GM23248 (cell line): ENCODE measurements at places on chromosomes 7 and 10.
A peak's percentile ranks its signal among the peaks of the same experiment; 100 is the strongest.

- DNase-seq: no peak
Observed at GRCh38 chr10:34875061-34875460, 60.0 kb upstream of the PARD3 start.

- no peak for DNase-seq
Observed at GRCh38 chr7:151388430-151388829, 21.4 kb downstream of the WDR86 start.

DNA sequence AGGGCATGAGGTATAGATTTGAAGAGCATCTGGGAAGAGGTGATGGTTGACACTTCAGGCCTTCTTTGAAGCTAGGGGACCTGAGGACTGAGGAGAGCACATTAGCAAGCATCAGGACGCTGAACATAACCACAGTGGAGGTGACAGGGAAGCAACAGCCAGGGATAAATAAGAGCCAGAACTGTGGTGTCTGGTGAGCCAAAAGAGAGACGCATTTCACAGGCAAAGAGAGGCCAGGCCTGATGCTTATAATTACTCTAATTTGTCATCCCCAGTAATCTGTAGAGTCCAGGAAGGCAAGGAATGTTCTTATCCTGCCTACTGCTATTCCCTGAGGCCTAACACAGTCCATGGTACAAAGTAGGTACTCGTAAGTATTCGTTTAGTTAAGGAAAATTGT lies 10.4 kb upstream of the FAS start:
- no peak for DNase-seq

DNA sequence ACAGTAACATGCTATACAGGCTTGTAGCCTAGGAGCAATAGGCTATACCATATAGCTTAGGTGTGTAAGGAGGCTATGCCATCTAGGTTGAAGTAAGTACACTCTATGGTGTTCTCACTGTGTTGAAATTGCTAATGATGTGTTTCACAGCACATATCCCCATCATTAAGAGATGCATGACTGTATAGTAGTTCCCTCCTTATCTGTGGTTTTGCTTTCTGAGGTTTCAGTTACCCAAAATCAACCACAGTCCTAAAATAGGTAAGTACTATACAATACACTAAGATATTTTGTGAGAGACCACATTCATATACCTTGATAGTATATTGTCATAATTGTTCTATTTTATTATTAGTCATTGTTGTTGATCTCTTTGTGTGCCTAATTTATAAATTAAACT lies 12.7 kb downstream of the FZD1 start:
- DNase-seq: no peak

DNA sequence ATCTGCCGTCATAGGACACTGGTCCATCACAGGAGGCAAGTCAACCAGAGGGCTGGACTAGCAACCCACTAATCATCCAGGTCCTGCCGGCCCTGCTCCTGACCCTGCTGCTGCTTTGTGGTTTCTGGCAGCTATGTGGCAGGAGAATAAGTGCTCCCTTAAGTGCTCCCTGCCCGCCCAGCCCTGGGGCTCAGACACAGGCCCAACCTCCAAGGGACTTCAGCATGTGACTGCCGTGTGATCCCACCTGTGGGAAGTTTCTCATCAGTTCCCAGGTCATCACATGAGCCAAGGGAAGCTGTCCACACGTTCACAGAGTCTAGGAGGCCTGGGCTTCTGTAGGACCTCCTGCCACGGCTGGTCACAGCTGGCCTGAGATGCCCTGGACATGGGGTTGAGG lies 34.2 kb upstream of the ZNF488 start:
- no peak for DNase-seq

GRCh38 chr10:129888784-129889616 lies 75.1 kb downstream of the EBF3 start:
- DNase-seq: peak; percentile 66

DNA sequence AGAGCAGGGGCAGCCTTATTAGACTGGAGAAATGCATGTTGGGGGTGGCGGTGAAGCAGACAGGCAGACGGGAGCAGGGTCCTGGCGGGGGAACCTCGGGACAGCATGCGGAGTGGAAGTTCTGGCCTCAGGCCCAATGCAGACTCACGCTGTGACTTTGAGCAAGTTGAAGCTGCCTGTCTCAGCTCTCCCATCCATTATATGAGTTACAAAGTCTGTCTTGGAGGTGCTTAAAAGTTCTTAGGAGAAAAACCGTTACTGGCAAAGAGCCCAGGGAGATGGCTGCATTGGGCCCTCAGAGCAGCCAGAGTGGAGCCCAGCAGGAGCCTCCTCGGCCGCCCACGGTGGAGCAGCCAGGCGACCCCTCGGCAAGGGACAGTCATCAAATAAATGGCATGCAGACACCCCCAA lies 509.5 kb downstream of the PLXNA4 start:
- DNase-seq: peak; percentile 65

DNA sequence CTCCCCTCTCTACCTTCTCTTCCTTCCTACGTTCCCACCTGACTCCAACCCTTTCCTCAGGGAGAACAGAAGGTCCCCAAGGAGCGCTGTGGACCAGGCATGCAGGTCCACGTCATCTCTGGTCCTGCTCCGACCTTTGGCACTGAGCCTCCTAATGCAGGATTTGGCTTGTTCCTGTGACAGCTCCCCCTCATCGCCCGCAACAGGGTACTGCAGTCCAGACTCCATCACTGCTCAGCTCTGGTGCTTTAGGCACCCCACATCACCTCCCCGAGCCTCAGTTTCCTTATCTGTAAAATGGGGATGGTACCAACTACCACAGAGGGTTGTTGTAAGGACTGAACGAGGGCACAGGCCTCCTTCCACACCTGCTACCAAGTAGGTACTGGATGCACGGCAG lies 54.6 kb downstream of the FHIP2A start:
- DNase-seq: no peak

DNA sequence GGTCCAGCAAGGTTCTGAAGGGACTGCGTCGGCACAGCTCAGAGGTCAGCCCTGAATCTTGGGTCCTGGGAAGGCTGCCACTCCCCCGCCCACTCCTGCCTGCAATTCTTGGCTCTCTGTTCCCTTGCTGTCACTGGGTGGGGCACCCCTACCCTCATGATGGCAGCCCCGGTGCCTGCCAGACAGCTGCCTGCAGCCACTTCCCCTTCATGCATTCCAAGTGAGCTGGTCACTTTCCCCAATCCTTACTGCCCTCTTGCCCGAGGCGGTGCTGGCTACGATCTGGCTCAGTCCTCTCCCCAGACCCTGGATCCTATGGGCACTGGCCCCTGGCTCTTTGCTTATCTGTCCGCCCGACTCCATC lies 14.2 kb downstream of the MYL10 start:
- peak; percentile 75 for DNase-seq

- DNase-seq: no peak
Observed at GRCh38 chr10:104875561-104875960, 234.5 kb downstream of the SORCS3 start.

DNA sequence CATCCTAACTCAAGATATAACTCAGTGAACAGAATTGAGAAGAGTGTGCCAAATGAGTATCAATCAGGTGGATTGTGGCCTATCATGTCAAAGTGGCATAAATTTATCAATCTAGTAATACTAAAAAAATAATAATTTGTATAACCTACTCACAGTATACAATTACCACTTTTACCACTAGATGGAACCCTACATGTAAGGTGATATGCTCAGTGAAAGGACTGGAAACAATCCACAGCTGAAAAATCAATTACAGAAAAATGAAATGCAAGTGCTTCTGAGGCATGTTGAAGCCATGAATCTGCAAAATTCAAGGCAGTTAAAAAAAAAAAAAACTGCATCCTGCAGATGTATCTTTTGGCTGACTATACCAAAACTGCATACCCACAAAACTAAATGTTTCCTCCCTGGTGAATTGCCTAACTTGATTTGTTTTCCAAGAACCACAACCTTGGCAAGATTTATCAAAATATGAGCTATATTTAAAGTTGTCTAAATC lies 13.9 kb downstream of the ARHGAP19 start:
- DNase-seq: peak; percentile 82

GRCh38 chr10:33669904-33670303 lies 335.4 kb upstream of the NRP1 start:
- no peak for DNase-seq

GRCh38 chr7:39678930-39679709 lies 55.7 kb downstream of the RALA start:
- DNase-seq: no peak

DNA sequence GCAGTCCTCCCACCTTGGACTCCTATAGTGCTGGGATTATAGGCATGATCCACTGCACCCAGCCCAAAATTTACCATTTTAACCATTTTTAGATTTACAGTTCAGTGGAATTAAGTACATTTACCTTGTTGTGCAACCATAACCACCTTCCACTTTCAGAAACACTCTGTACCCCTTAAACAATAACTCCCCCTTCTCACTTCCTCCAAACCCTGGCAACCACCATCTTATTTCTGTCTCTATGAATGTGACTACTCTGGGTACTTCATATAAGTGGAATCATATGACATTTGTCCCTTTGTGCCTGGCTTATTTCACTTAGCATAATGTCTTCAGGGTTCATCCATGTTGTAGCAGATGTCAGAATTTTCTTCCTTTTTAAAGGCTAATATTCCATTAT lies 33.6 kb downstream of the SUFU start:
- no peak for DNase-seq

DNA sequence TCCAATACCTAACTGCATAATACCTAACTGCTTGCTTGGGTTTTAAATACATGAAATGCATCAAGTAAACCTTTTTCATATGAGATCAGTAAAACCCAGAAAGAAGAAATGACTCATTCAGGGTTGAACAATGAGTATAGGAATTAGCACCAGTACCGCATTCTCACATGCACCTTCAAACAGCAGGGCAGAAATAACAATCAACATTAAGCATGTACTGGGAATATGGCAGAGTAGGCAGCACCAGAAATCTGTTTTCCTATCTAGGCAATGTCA lies 850.3 kb upstream of the SORCS1 start:
- no peak for DNase-seq

DNA sequence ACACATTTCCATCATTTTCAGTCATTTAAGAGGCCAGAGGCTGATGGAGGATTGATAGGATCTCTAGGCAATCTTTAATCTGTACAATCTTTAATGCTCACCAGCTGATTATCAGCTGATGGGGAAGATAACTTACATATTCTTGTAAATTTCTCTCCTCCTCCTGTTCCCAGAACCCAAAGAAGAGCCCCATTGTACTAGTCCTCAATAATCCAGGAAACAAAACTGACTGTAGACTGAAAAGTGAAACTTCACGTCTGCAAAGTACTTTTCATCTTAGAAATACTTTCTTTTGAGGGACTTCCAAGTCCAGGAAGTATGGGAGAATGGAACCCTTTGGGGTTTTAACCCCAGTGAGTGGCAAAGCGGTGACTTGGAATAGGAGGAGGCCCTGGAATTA lies 283.3 kb downstream of the FRMD4A start:
- peak; percentile 39 for DNase-seq

DNA sequence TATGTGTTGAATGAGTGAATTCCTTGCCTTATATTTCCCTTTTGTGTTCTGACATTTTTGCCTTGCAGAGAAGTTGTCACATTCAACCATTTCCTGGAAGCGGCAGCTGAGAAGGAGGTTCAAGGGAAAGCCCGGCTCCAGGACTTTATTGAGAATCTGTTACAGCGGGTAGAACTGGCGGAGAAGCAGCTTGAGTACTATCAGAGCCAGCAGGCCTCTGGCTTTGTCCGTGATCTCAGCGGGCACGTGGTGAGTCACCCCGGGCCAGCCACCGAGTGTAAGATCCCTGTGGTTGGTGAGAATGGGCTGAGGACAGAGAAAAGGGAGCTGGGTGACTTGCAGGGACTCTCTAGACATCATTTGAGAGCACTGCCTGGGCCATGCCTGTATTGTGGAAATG lies 14.2 kb downstream of the ZNF365 start:
- no peak for DNase-seq

GRCh38 chr10:48503293-48503911 lies 101.5 kb downstream of the ARHGAP22 start:
- no peak for DNase-seq

DNA sequence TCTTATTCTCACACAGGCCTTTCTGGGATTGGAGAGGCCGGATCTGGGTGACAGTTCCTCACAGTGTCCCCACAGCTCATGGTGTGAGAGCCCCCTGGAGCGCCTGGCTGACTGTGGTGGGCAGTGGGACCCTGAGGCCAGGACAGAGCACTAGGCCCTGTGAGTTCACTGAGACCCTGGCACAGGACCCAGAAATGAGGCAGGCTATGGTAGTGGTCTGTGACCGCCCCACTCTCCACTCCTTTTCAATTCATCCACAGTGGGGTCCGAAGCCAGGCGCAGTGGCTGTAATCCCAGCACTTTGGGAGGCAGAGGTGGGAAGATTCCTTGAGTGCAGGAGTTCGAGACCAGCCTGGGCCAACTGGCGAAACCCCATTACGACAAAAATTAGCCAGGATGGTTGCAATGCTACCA lies 95.9 kb upstream of the TNRC18 start:
- no peak for DNase-seq

DNA sequence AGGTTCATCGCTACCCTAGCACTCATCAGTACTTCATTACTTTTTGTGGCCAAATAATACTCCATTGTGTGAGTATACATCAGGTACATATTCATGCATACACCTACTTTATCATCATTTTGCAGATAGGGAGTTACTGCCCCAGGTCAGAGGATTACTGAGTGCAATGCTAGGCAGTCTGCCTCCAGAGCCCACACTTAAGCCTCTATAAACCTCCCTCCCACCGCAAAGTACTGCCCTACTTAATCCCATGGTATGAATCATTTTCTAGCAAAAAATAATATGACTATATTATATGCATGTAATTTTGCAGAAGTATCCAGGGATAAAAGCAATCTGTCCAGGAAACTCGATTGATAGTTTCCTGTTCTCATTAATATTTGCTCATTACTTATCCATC lies 194.3 kb downstream of the GRID1 start:
- DNase-seq: no peak

GRCh38 chr10:59907918-59908807 lies 1.8 kb upstream of the CCDC6 start:
- peak; percentile 80 for DNase-seq

DNA sequence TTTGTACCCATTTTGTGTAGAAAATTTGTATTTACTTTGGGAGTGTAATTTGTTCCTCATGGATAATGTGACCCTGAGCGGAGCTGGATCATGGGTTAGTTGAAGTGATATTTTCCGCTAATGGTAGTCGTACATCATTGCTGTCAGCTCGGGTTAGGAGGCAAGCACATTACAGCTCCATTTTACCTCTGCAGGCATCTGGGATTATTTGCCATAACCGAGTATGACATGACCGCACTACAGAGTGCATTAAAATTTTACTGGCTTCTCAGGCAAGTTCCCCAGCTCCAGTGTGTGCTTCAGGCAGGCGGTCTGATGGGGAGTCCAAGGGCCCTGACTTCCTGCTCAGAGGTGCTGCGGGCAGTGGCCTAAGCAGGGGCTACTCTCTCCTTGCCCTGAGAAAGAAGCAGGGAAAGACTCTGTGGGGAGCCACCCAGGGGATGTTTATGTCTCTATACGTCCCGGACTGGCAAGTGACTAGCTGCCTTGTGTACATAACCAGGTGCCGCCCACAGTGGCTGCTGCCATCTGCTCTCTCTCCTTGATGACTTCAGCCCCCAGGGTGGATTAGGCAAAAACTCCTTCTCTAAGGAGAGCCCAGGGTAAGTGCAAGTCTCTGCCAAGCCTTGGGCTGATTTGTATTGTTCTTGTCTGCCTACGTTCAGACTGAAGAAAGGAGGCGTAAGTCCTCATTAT lies 685.3 kb upstream of the GALNT17 start:
- no peak for DNase-seq

GRCh38 chr10:50216894-50217293 lies 34.4 kb downstream of the ASAH2 start:
- DNase-seq: peak; percentile 42
